ENCODE measurements at places on chromosomes 1 and 21. TPM values are rescaled to one million over a fixed set of nuclear protein-coding genes. Genes with fewer than 3 reads are reported as not detected.
A peak's percentile ranks its signal among the peaks of the same experiment; 100 is the strongest.

DNA sequence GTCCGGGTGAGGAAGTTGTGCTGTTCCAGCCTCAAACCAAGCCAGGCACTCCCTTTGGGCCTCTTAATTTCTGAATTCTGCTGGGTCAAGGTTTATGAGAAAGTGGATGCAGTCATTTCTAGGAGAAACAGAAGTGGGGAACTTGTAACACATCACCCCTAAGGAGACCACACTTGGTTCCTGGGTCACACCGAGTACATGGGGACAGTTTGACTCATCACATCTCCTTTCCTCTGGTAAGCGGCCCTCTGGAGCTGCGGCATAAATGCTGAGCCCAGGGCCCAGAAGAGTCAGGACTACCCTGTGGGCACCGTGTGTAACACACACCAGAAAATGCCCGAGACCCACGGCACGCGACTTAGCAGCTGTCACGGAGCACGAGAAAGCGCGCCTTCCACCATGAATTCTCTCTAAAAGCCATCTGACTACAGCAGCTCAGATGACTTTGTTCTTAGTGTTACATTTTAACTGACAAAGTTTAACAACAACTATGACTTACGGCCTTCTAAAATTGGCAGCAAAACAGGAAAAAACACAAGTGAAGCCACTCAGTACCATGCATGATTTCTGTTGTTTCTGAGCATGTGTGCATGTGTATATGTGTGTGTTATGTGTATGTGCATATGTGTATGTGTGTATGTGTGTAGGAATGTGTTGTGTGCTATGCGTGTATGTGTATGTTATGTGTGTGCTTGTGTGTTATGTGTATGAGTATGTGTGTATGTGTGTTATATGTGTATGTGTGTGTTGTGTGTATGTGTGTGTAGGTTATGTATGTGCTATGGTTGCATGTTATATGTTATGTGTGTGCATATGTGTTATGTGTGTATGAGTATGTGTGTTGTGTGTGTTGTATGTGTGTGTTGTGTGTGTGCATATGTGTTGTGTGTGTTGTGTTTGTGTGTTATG, 50.8 kb downstream of the TOMM20 start:
- peaks cover 2% of the 10 kb centered on the region for H3K4me1 ChIP-seq
- peak overlapping the region; percentile 94 for H3K27ac ChIP-seq
- no peaks in the 10 kb centered on the region for H3K36me3 ChIP-seq
- no peaks in the 10 kb centered on the region for H3K27me3 ChIP-seq
- peak; percentile 39 for DNase-seq

The TXNDC12 gene
- polyA plus RNA-seq: 43.3 TPM

DNA sequence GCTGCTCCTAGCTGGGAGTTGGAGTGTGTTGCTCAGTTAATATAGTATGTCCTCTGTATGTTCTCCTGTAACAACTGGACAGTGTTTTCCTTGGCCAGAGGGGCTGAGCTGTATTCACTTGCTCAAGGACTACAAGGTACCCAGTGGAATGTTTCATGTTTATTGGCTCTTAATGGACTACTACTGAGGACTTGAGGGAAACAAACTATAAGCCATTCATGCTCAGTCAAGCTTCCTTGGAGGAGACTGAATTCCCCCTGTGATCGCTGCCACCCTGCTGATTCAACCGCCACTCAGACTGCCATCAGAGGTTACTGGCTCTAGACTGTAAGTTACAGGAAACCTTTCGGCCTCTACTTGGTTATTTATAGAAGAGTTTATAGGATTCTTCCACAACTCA, 166.6 kb downstream of the ZC3H11B start:
- H3K36me3 ChIP-seq: no peaks in the 10 kb centered on the region
- H3K4me1 ChIP-seq: no peaks in the 10 kb centered on the region
- H3K27me3 ChIP-seq: no peaks in the 10 kb centered on the region
- no peak for DNase-seq
- no peak overlapping the region for H3K27ac ChIP-seq

The CA6 gene
- polyA plus RNA-seq: not detected

DNA sequence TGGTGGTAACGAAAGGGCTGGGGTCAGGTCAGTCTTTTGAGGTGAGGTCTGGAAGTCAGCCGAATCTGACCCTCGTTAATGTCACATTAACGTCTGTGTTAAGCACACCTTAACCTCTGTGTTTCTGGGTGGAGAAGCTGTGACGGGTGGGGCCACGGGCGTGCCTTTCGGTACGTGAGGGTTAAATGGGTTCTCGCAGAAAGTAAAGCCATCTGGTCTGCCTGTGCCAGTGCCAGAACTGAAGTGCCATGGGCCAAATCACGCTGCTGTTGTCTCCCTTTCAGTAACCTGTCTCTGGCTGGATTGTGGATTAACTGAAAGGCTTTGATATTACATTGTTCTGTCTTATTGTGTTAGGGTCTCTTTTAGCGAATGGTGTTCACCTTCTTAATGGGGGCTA, 14.4 kb downstream of the URB2 start:
- H3K27ac ChIP-seq: no peak overlapping the region

GRCh38 chr1:165942062-165942461, 114.6 kb downstream of the UCK2 start:
- H3K27me3 ChIP-seq: no peaks in the 10 kb centered on the region
- H3K36me3 ChIP-seq: no peaks in the 10 kb centered on the region
- no peak overlapping the region for H3K4me3 ChIP-seq
- H3K27ac ChIP-seq: no peak overlapping the region
- DNase-seq: no peak
- no peaks in the 10 kb centered on the region for H3K4me1 ChIP-seq

GRCh38 chr1:201447903-201448871, 20.8 kb downstream of the PHLDA3 start:
- H3K36me3 ChIP-seq: no peaks in the 10 kb centered on the region
- no peak overlapping the region for H3K4me3 ChIP-seq
- DNase-seq: peak; percentile 86
- no peaks in the 10 kb centered on the region for H3K4me1 ChIP-seq

DNA sequence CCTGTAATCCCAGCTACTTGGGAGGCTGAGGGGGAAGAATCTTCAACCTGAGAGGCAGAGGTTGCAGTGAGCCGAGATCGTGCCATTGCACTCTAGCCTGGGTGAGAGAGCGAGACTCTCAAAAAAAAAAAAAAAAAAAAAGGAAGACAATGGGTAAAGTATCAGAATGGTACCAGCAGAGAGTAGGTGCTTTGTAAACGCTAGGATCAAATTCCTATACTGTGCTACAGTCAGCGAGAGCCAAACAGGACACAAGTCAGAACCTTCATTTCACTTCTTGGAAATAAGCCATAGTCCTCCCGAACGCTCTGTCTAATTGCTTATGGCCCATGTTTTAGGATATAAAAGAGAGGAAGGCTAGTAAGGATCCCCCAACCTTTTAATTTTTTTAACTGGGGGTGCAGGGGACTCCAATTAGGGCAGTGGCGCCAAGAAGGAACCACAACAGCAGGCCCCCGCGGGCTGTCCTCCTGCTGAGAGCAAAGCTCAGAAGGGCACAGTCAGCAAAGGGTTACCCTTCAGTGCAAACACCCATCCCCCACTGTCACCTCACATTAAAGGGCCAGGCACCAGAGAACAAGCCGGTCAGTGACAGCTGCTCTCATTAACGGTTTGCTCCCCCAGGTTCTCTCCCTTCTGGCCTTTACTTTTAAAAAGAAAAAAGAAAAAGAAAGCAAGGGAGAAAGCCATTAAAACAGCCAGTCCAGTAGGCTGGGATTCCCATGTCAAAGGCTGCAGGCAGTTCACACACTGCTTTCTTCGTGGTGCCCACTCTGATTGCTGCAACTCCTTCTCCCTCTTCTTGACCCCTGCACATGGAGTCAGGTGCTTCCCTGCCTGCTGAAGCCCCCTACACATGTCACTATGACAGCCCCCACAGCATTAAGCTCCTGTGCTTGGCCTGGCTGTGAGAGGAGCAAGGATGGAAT, 69.4 kb downstream of the PLPP3 start:
- peak overlapping the region; percentile 24 for H3K27ac ChIP-seq
- H3K36me3 ChIP-seq: peaks cover 50% of the 10 kb centered on the region

The PLXNA2 gene
- 12.5 TPM for polyA plus RNA-seq

DNA sequence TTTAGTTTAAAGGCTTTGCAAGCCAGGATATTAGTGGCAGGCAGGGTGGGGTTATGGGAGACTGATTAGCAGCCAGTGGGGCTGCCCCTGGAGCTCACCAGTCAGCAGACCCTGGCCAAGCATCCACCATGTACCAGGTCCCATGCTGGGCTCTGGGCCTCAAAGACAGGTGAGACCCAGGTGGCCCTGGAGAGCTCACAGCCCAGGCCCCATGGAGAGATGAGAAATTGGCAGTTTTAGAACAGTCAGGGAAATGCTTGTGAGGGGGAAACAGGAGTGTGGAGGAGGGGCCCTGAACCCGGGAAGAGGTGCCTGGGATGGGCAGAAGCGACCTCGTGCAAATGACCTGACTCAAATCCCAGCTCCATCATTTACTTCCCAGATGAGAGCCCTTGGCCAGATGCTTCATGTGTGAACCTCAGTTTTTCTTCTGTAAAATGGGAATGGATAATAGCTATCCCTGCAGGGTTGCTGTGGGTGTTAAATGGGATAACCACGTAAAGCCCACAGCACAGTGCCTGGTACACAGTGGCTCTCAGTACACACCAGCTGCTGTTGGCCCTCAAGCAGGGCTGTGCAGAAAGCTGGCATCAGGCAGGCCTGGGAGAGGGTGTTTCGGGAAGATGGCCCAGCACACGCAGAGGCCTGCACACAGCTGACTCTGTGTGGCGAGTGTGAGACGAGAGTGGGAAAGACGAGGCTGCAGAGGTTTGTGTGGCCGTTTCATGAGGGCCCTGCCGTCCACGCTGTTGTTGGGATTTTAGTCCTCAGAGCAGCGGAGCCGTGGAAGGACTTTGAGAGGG, 518.5 kb downstream of the PTPRU start:
- no peak overlapping the region for H3K27ac ChIP-seq
- no peak overlapping the region for H3K4me3 ChIP-seq
- H3K4me1 ChIP-seq: no peaks in the 10 kb centered on the region
- no peaks in the 10 kb centered on the region for H3K27me3 ChIP-seq
- no peaks in the 10 kb centered on the region for H3K36me3 ChIP-seq

- H3K4me1 ChIP-seq: no peaks in the 10 kb centered on the region
- no peak overlapping the region for H3K27ac ChIP-seq
- H3K27me3 ChIP-seq: no peaks in the 10 kb centered on the region
- DNase-seq: no peak
- H3K4me3 ChIP-seq: no peak overlapping the region
These were observed 48.4 kb downstream of the B3GALNT2 start for GRCh38 chr1:235455823-235456222.

- no peak overlapping the region for H3K4me3 ChIP-seq
- no peaks in the 10 kb centered on the region for H3K36me3 ChIP-seq
- DNase-seq: no peak
- H3K27ac ChIP-seq: no peak overlapping the region
These were observed 184.9 kb upstream of the DPT start for GRCh38 chr1:168913711-168914463.

- no peak overlapping the region for H3K4me3 ChIP-seq
- H3K27ac ChIP-seq: no peak overlapping the region
- H3K4me1 ChIP-seq: no peaks in the 10 kb centered on the region
- H3K27me3 ChIP-seq: no peaks in the 10 kb centered on the region
These were observed 58.9 kb downstream of the TNFSF18 start for GRCh38 chr1:172991674-172992400.

The AMY1C gene
- polyA plus RNA-seq: not detected

The GPATCH2 gene
- polyA plus RNA-seq: 6.5 TPM

DNA sequence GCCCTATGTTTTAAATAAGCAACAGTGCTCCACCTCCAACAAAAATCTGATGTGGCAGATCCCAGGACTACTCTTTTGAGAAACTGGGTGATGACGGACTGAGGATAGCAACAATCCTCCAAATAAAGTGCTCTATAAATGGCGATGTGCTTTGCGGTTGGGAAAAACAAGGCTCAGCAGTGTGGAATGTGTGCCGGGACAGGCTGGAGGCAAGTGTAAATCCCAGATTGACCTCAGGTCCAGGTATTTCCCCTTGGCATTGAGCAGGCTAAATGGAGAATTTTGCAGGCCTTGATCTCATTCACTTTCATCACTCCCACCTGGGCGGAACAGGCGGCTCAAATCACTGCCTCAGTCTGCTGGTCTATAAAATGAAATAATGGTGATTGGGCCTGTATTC, 35.1 kb downstream of the LRRC42 start:
- peaks cover 15% of the 10 kb centered on the region for H3K4me1 ChIP-seq
- no peak overlapping the region for H3K4me3 ChIP-seq
- H3K36me3 ChIP-seq: no peaks in the 10 kb centered on the region
- DNase-seq: no peak
- no peak overlapping the region for H3K27ac ChIP-seq

DNA sequence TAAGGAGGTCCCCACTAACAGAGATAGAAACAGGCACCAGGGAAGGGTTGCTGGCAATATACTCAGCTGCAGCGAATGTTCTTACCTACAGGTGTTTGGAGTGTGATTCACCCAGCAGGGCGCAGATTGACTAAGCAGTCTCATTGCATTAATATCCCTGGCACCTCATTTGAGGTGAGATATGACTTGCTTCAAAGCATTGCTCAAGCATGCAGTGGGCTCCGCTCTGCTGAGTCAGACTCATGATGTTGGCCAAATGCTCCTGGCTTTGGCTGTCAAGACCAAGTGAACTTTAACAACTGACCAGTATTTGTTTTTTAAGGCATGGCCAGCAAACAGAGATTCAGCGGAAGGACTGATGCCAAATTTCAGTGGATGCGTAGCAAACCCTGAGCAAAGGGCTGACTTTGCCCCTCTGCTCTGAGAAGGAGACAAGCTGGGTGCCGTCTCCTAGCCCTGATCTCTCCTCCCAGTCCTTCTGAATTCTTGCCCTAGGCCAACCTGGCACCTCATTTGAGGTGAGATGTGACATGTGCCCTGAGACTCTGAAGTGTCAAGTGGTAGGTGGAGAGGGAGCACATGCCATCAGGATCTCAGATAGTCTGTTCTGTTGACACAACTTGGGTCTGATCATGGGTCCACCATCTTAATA, 187.1 kb upstream of the COA6 start:
- no peaks in the 10 kb centered on the region for H3K4me1 ChIP-seq
- no peak overlapping the region for H3K4me3 ChIP-seq
- no peaks in the 10 kb centered on the region for H3K36me3 ChIP-seq
- no peaks in the 10 kb centered on the region for H3K27me3 ChIP-seq
- H3K27ac ChIP-seq: no peak overlapping the region

- no peaks in the 10 kb centered on the region for H3K36me3 ChIP-seq
- H3K4me1 ChIP-seq: peaks cover 5% of the 10 kb centered on the region
- DNase-seq: no peak
These were observed 28.9 kb downstream of the UCHL5 start for GRCh38 chr1:193030280-193030679.

- no peak overlapping the region for H3K27ac ChIP-seq
- no peak for DNase-seq
- H3K27me3 ChIP-seq: no peaks in the 10 kb centered on the region
- no peaks in the 10 kb centered on the region for H3K4me1 ChIP-seq
- H3K36me3 ChIP-seq: peaks cover 5% of the 10 kb centered on the region
- H3K4me3 ChIP-seq: no peak overlapping the region
These were observed 9.1 kb upstream of the MATN1 start for GRCh38 chr1:30732277-30732996.

GRCh38 chr1:21293537-21294265, 3.4 kb upstream of the ECE1 start:
- H3K27me3 ChIP-seq: no peaks in the 10 kb centered on the region
- no peak overlapping the region for H3K4me3 ChIP-seq
- no peaks in the 10 kb centered on the region for H3K36me3 ChIP-seq
- peaks cover 28% of the 10 kb centered on the region for H3K4me1 ChIP-seq
- peak overlapping the region; percentile 69 for H3K27ac ChIP-seq

- no peaks in the 10 kb centered on the region for H3K4me1 ChIP-seq
- peaks cover 12% of the 10 kb centered on the region for H3K36me3 ChIP-seq
- DNase-seq: peak; percentile 87
- H3K4me3 ChIP-seq: peak overlapping the region; percentile 90
These were observed 709 bp downstream of the TNFRSF14 start for GRCh38 chr1:2556678-2557481.

Measured in small intestine (tissue), 16 donors.